ENCODE measurements at places on chromosomes 7 and 10. TPM values are rescaled to one million over a fixed set of nuclear protein-coding genes. Genes with fewer than 3 reads are reported as not detected.
A peak's percentile ranks its signal among the peaks of the same experiment; 100 is the strongest.

POLD2 gene
- total RNA-seq, result 179 TPM

GRCh38 chr10:95430231-95430951 lies 130.8 kb downstream of the SORBS1 start:
- DNase-seq, result peak; percentile 73

TMEM236 gene
- total RNA-seq, result 0.37 TPM

PRLHR gene
- total RNA-seq, result not detected

- no peak for DNase-seq
Observed at GRCh38 chr10:3681642-3682554, 103.1 kb downstream of the KLF6 start.

DNA sequence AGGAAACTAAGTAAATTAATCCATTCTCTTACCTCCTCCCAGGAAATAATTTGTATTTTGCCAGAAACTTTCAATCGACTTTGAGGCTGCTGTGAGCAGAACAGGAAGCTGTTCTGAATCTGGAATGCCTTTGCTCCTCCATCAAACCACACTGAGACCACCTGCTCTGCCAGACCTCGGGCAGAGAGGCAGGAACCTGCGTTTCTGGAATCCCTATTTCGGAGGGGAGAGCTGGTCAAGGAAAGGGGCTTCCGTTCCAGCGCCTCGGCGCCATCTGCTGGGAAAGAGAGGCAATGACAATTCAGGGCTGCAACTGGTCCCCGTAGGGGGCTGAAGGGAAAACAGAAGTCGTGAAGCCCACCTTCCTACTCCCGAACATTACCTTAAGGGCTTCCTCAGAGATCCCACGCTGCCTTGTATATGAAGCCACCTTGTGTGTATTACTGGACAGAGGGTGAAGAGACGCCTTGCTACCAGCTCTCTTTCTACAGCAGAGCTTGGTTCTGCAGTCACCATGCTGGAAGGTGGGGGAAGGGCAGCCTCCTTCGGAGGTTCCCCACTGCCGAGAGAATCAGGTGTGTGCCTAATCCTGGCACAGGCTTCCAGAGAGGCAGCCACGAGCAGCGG lies 31.2 kb downstream of the ZNF467 start:
- DNase-seq, result peak; percentile 67

KCNH2 gene
- 0.09 TPM for total RNA-seq

- DNase-seq, result no peak
Observed at GRCh38 chr10:127937069-127937468, 30.2 kb downstream of the PTPRE start.

WNT8B gene
- total RNA-seq, result not detected

GRCh38 chr7:128997181-128997580 lies 57.7 kb downstream of the TNPO3 start:
- no peak for DNase-seq

AGBL3 gene
- total RNA-seq, result 1.8 TPM

GPR85 gene
- total RNA-seq, result 0.61 TPM

CDHR1 gene
- not detected for total RNA-seq

UNC5B gene
- total RNA-seq, result 80.5 TPM

GRCh38 chr10:109926061-109926745 lies 2.9 kb upstream of the XPNPEP1 start:
- DNase-seq, result no peak

- no peak for DNase-seq
Observed at GRCh38 chr7:151376218-151376902, 33.5 kb downstream of the WDR86 start.

DNA sequence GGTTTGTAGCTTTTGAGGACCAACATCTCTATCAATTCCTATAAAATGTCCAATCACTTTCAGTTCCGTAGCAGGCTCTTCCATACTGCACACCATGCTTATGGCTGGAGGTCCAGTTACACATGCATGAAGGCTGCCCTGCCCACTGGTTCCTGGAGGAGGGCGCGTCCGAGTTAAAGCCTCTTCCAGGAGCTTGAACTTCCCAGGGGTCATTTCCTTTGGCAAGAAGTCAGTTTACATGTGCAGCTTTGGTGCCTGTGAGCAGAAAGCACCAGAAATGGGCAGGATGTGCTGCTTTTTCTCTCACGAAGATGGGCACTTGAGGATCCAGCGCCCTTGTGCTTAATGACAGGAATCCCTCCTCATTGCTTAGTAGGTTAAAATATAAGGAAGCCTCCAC lies 17.6 kb upstream of the PHYH start:
- no peak for DNase-seq

EBF3 gene
- not detected for total RNA-seq

- no peak for DNase-seq
Observed at GRCh38 chr7:150430465-150431085, 19.9 kb upstream of the GIMAP8 start.

- DNase-seq, result peak; percentile 87
Observed at GRCh38 chr10:90859321-90859751, 1.5 kb upstream of the HTR7 start.

Data from MCF 10A (cell line).